ENCODE measurements at places on chromosomes 12 and 14. TPM values are rescaled to one million over a fixed set of nuclear protein-coding genes. Genes with fewer than 3 reads are reported as not detected.

The SERPINA9 gene
- total RNA-seq = not detected

The ZDHHC22 gene
- total RNA-seq = not detected

The IFI27L2 gene
- 99.1 TPM for total RNA-seq

The RDH16 gene
- total RNA-seq = 0.11 TPM

The BDKRB2 gene
- total RNA-seq = 8.5 TPM

The TPCN1 gene
- 8.5 TPM for total RNA-seq

The CEP170B gene
- 16.7 TPM for total RNA-seq

The FNTB gene
- total RNA-seq = 15.8 TPM

The NUP37 gene
- total RNA-seq = 146 TPM
